ENCODE measurements at places on chromosomes 3 and 15. TPM values are rescaled to one million over a fixed set of nuclear protein-coding genes. Genes with fewer than 3 reads are reported as not detected.

Gene SCG5
- 0.73 TPM for total RNA-seq

Gene ALG1L2
- not detected for total RNA-seq

Gene MPI
- total RNA-seq, result 42.1 TPM

Gene ARNT2
- 4.3 TPM for total RNA-seq
